ENCODE measurements at places on chromosomes 5 and 9. TPM values are rescaled to one million over a fixed set of nuclear protein-coding genes. Genes with fewer than 3 reads are reported as not detected.
A peak's percentile ranks its signal among the peaks of the same experiment; 100 is the strongest.

DNA sequence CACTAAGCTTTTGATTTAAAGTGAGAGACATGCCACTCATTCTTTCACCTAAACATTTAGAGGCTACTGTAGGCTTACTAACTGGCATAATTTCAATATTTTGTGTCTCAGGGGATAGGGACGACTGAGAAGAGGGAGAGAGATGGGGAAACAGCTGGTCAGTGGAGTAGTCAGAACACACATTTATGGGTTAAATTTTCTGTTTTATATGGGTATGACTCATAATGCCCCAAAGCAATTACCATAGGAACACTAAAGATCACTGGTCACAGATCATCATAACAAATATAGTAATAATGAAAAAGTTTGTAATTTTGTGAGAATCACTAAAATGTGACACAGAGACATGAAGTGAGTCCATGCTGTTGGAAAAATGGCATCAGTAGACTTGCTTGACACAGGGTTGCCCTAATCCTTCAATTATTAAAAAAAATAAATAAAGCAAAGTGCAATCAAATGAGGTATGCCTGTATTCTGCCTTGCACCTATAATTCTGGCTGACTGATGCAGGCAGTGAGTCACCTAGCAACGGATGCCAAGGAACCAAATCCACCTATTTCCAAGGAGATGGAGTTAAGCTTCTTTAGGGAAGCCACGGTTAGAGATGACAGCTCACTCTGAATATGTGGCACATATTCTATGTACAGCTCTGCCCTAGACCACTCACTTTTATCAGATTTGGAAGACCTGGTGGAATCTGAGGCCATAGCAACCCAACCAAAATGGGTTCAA is 166.1 kb downstream of the MARCHF11 start:
- peak; percentile 61 for DNase-seq

DNA sequence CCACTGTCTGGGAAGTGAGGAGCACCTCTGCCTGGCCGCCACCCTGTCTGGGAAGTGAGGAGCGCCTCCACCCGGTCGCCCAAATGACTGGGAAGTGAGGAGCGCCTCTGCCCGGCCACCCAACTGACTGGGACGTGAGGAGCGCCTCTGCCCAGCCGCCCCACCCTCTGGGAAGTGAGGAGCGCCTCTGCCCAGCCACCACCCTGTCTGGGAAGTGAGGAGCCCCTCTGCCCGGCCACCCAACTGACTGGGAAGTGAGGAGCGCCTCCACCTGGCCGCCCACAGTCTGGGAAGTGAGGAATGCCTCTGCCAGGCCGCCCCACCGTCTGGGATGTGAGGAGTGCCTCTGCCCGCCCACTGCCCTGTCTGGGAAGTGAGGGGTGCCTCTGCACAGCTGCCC is 32.9 kb downstream of the SAXO1 start:
- no peak for DNase-seq

GRCh38 chr9:30015073-30015472 is 2369.4 kb upstream of the ACO1 start:
- peak; percentile 18 for DNase-seq

GRCh38 chr9:97850746-97851445 is 2.1 kb upstream of the FOXE1 start:
- no peak for DNase-seq

DNA sequence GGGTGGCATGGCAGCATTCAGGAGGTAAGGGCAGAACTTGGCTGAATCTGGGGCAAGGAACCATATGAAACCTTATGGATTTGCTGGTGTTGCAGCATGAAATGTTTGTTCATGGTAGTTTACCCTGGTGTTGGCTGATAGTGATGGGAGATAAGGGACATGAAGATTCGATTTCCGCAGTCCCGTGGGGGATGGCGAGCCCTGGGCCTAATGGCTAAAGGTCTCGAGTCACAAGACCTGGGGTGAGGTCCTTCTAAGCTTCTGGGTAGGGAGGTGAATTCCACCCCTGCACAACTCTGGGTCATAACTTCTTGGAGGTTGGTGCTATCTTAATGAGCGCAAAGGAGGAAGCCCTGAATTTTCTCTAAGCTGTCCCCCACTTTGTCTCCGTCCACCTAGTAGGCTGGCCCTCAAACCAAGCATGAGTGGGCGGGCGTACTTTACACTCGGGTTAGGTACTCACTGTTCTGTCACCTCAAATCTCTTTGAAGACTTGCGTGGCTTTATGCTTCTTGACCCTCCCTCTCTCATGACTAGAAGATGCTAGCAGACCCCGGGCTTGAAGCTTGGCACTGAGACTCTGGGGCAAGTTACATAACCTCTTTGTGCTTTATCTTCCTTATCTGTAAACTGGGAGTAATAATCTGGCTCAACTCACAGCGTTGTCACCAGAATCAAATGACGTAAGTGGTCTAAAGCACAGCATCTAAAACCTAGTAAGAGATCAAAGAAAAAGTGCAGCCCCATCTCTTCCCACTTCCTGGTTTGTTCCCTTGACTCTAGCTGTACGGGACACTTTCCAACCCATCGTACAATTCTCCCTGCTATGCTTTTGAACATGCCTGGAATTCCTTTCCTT is 72.5 kb downstream of the BASP1 start:
- no peak for DNase-seq

DNA sequence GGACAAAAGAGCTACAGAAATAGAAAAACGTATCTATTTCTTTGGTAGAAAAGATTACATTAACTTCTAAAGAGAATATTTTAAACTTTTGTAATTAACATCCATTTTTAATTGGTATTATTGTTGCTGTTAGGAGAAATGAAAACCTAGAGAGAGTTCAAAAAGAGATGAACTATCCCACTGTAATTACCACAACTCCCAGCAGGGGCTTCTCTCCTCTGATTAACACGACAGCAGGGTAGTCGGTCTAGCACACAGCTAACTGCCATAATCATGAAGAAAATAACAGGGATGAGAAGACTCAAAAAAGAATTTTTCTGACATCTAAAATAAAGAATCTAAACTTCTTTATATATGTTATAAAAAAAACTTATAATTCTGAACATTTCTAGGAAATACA is 86.2 kb upstream of the CDH9 start:
- peak; percentile 41 for DNase-seq

GRCh38 chr5:96778409-96778808 is 29.3 kb downstream of the ERAP1 start:
- no peak for DNase-seq

DNA sequence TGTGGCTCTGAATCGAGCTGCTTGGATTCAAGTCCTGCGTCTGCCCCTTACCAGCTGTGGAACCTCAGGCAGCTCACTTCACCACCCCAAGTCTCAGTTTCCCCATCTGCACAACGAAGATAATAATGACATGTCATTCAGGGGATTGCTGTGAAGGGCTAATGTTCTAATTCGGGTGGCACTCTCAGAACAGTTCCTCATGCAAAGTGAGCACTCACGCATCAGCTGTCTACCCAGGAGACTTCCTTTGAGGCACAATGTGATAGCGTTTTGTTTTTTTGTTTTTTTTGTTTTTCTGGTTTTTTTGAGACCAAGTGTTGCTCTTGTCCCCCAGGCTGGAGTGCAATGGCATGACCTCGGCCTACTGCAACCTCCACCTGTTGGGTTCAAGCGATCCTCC is 56.4 kb downstream of the NTNG2 start:
- no peak for DNase-seq

GRCh38 chr5:98095072-98095471 is 678.4 kb upstream of the RGMB start:
- no peak for DNase-seq

- no peak for DNase-seq
Measured at GRCh38 chr9:115808108-115808507, 345.5 kb upstream of the PAPPA start.

GRCh38 chr9:127341152-127341551 is 55.8 kb upstream of the SLC2A8 start:
- DNase-seq: no peak

GRCh38 chr9:109986521-109986991 is 206.6 kb downstream of the PALM2AKAP2 start:
- DNase-seq: peak; percentile 89

GRCh38 chr5:167918813-167919483 is 372.5 kb upstream of the WWC1 start:
- no peak for DNase-seq

DNA sequence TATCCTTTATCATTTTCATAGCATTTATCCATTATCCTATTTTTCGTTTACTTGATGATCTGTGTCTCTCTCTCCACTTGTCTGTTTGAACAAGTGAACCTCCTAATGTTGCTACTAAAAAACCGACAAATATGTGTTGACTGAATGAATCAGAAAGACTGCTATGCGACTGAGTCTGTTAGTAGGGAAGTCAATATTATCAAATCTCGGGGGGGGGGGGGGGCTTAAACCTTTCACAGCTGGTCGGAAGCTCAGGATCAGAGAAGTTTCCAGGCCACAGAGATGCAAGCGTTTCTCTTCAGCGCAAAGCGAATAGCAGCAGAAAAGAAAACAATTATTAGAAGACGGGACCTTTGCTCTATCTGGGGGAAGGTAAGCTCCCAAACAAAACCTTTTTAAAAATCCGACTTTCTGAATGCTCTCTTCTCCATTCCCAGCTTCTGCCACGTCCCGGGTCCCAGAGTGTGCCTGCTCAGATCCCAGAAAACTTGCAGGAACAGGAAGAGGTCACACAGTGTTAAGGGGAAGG is 412 bp downstream of the RIOK2 start:
- peak; percentile 31 for DNase-seq

- no peak for DNase-seq
Measured at GRCh38 chr5:38563624-38564023, 7.2 kb upstream of the LIFR start.

DNA sequence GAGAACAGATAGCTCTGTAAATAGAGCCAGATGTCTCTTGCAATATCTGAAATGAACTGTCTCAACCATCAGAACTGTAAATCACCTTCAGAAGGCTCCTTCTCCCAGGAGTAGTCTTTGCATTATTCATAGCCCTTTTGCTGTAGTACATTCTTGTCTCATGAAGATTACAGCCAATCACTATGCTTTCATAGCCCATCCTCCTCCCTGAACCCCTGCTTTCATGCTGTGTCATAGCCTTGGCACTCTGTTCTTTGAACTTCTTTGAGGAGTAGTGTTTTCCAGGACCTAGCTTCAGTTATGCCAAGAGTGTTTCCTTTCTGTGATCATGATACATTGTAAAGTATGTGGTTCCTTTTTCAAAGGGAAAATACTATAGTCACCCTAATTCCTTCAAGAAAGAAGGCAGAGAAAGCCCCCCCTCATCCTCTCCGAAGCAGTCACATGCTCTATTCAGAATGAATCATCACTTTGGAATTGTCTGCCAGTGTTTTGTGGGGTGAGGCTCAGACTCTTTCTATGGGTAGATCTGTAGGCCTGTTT is 61.1 kb downstream of the GRIA1 start:
- DNase-seq: peak; percentile 94

DNA sequence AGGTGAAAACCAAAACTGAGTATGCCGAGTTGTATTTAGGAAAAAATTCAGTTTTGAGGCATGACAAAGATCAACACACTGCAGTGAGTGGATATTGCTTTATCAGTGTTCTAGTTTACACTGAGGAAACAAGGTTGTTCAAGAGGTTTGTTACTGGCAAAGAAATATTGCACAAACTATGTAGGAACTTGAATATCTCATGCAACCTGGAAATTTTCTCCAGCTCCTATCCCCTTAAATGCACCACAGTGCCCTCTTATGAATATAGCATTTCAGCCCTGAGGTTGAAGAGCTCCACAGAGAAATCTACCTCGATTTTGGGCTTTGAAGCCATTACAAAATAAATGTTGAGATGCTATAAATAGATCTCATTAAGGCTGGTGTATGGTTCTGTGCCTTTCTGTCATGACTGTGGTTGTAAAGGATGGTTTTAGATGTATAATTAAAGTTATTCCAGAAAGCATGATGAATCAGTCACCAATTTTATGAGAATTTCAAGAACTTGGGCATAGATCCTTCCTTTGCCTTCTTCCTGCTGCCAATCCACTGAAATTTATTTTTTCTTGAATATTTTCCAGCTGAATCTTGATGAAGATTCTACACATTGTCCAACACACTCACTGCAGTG is 159.3 kb downstream of the SPATA31D1 start:
- no peak for DNase-seq

GRCh38 chr9:6723881-6724420 is 33.8 kb upstream of the KDM4C start:
- no peak for DNase-seq

DNA sequence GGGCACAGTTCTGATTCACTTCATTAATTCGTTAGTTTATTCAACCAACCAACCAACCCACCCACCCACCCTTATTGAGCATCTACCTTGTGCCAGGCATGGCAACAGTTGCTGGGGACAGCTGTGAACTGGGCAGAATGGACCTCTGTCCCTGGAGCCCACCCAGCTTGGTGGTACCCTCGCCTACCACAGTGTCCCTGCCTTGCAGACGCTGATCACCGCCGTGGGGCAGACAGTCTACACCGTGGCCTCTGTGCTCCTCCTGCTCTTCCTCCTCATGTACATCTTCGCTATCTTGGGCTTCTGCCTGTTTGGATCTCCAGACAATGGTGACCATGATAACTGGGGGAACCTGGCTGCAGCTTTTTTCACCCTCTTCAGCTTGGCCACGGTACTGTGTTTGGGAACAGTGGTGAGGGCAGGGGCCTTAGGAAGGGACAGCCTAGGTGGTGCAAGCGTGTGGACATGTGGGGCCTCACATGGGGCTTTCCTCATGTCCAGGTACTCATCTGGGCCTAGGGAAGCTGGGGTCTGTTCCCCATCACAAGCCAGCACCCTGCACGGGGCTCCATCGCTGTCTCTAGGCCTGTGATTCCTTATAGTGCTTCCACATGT is 26.2 kb downstream of the PITX1 start:
- no peak for DNase-seq

DNA sequence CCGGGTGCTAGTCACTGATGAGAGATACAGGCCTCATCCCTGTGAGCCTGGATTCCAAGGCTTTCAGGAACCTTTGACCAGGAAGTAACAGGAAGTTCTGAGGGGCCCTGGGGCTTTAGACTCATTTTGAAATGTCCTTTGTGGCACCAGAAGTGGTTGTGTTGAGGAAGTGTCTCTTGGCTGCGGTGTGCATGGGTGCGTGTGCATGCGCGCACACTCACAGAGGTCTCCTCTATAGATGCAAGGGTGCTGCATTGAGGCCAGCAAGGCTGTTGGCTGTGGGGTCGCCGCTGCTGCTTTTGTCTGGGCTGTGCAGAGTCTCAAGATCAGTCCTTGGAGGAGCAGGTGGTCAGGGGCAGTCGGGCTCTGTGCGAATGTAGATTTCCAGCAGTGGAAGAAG is 7.6 kb downstream of the RAB24 start:
- no peak for DNase-seq

The C5orf63 gene
- total RNA-seq: 2.5 TPM

The SAXO1 gene
- total RNA-seq: 0.06 TPM

The C5orf52 gene
- total RNA-seq: not detected

The KCNN2 gene
- 0.46 TPM for total RNA-seq

The POC5 gene
- total RNA-seq: 22.4 TPM

The CEL gene
- 0.57 TPM for total RNA-seq

The SEMA6A gene
- total RNA-seq: not detected

The ESM1 gene
- 0.98 TPM for total RNA-seq

The CFAP90 gene
- not detected for total RNA-seq

The PCDHGB6 gene
- 0.32 TPM for total RNA-seq

The RANBP3L gene
- 0.83 TPM for total RNA-seq

The EIF4EBP3 gene
- 1.6 TPM for total RNA-seq

The PCDHGC3 gene
- 96.0 TPM for total RNA-seq

Data from LHCN-M2 (cell line).